ENCODE measurements at places on chromosomes 1 and 21.
A peak's percentile ranks its signal among the peaks of the same experiment; 100 is the strongest.

- no peak overlapping the region for H3K4me3 ChIP-seq
- no peaks in the 10 kb centered on the region for H3K27me3 ChIP-seq
- no peaks in the 10 kb centered on the region for H3K4me1 ChIP-seq
- no peak overlapping the region for H3K27ac ChIP-seq
Observed at GRCh38 chr1:213399695-213400094, 348.7 kb downstream of the RPS6KC1 start.

DNA sequence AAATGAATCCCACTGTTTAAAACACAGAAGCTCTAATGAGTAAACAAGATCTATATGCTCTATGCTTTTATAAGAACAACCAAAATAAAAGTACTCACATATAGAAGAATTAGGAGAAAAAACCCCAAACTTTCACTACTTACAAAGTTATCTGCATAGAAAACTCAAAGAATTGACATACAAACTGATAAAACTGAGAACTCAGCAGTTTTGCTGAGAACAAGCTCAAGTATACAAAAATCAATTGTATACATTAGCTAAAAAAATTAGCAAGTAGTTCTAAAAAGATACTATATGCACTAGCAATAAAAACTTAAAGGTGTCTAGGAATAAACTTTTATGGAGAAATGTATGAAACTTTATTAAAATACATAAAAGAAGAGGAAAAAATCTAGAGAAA is 186.2 kb upstream of the KAZN start:
- no peak overlapping the region for H3K27ac ChIP-seq
- no peaks in the 10 kb centered on the region for H3K36me3 ChIP-seq
- no peaks in the 10 kb centered on the region for H3K27me3 ChIP-seq
- no peak overlapping the region for H3K4me3 ChIP-seq

DNA sequence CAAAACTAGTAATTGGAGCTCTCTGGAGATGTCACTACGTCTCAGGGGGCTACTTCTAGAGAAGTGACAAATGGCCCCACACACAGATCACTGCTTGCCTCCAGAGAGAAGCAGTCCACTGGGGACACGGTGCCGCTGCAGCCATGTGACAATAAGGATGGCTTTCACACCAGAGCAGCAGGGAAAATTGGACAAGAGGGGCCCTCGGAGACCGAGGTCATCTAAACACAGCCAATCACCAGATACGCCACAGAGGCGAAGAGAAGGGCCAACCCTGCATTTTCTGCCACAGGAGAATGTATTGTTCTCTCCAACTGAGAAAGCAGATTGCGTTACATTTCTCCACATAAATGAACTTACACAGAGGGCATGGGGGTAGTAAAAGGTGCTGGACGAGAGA is 51.2 kb upstream of the TIAM1 start:
- peak overlapping the region; percentile 94 for H3K27ac ChIP-seq
- no peaks in the 10 kb centered on the region for H3K36me3 ChIP-seq
- H3K4me3 ChIP-seq: no peak overlapping the region

- no peaks in the 10 kb centered on the region for H3K4me1 ChIP-seq
- H3K36me3 ChIP-seq: no peaks in the 10 kb centered on the region
- no peak for DNase-seq
Observed at GRCh38 chr1:230821346-230821745, 47.0 kb downstream of the C1orf198 start.

DNA sequence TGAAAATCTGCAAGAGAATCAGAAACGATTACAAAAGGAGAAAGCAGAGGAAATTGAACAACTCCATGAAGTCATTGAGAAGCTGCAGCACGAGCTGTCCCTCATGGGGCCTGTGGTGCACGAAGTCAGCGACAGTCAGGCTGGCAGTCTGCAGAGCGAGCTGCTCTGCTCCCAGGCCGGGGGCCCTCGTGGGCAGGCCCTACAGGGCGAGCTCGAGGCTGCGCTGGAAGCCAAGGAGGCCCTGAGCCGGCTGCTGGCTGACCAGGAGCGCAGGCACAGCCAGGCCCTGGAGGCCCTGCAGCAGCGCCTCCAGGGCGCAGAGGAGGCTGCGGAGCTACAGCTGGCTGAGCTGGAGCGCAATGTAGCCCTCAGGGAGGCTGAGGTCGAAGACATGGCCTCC is 47.5 kb upstream of the DIP2A start:
- H3K36me3 ChIP-seq: peaks cover 81% of the 10 kb centered on the region
- H3K27ac ChIP-seq: no peak overlapping the region
- H3K27me3 ChIP-seq: no peaks in the 10 kb centered on the region
- no peaks in the 10 kb centered on the region for H3K4me1 ChIP-seq

DNA sequence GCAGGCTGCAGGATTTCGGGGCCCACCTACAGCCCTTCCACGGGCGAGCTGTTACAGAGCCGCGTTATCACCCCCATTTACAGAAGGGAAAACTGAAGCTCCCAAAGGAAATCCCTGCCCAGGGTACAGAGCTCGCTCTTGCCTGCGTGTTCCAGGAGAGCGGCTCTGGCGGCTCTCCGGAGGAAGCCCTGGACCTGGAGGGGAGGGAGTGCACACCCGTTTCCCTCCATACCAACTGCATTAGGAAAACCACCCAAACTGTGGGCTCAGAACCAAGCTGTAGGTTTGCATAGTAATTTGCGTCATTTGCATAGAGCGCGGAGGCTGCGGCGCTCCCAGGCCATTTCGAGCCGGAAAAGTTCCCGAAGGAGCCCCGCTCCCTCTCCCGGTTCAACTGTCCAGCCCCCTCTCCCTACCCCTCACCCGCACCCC is 24.7 kb upstream of the ADGRB2 start:
- no peaks in the 10 kb centered on the region for H3K27me3 ChIP-seq
- H3K27ac ChIP-seq: peak overlapping the region; percentile 60
- no peak for DNase-seq
- H3K4me1 ChIP-seq: peaks cover 19% of the 10 kb centered on the region
- H3K4me3 ChIP-seq: peak overlapping the region; percentile 36

GRCh38 chr1:59453297-59453968 is 156.5 kb downstream of the FGGY start:
- H3K4me1 ChIP-seq: no peaks in the 10 kb centered on the region
- H3K4me3 ChIP-seq: no peak overlapping the region
- no peaks in the 10 kb centered on the region for H3K27me3 ChIP-seq
- DNase-seq: no peak
- H3K36me3 ChIP-seq: no peaks in the 10 kb centered on the region

DNA sequence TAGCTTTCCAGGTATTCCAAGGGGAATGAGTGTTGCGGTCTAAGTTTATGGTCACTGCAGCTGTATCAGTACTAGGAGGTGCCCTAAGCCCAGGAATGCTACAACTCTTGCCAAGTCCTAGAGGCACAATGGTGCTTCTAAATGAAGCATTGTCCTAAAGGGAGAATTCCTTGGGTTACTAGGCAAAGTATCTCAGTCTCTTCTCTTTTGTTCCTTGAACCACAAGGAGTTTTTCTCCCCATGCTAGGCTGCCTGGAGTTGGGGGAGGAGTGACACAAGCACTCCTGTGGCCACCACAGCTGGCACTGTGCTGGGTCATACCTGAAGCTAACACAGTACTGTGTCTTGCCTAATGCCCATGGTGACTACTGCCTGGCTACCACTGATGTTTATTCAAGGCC is 50.7 kb downstream of the KMO start:
- no peak overlapping the region for H3K27ac ChIP-seq
- H3K4me3 ChIP-seq: no peak overlapping the region
- no peaks in the 10 kb centered on the region for H3K4me1 ChIP-seq
- H3K27me3 ChIP-seq: no peaks in the 10 kb centered on the region
- no peaks in the 10 kb centered on the region for H3K36me3 ChIP-seq

- H3K4me1 ChIP-seq: no peaks in the 10 kb centered on the region
- no peak for DNase-seq
- H3K27me3 ChIP-seq: peaks cover 9% of the 10 kb centered on the region
Observed at GRCh38 chr1:247552231-247552630, 3.3 kb downstream of the GCSAML start.

DNA sequence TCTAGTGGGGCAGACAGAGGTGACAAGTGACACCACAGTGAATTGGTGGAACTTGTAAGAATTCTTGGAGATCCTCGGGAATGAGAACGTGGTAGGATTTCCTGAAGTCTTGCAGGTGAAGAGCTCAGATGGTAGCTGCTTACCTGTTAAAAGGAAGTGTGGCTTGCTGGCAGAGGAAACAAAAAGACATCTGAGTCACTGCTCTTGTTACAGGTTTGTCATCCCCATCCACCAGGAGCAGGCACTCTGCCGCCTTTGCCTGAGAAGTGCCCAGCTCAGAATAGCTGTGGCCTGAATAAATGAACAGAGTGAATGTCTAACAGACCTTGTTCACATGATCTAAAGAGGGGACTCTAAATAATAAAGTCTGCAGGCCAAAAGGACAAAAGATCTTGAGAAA is 12.3 kb upstream of the ZSCAN20 start:
- H3K4me1 ChIP-seq: no peaks in the 10 kb centered on the region
- no peak for DNase-seq
- H3K36me3 ChIP-seq: no peaks in the 10 kb centered on the region
- H3K27ac ChIP-seq: no peak overlapping the region
- no peak overlapping the region for H3K4me3 ChIP-seq

DNA sequence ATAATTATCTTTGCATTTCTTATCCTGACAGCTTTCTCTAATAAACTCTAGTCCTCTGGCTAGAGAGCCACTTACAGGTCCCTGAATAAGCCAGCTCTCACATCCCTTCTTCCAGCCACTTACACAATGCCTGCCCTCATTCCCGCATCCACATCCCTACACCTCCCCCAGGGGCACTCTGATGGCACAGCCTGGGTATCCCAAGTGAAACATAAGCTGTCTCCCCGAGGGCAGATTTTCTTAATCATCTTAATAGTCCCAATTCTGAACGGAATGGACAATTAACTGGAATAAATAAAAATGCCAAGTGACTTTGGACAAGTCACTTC is 4.9 kb downstream of the RHOC start:
- peaks cover 49% of the 10 kb centered on the region for H3K36me3 ChIP-seq
- DNase-seq: no peak
- no peaks in the 10 kb centered on the region for H3K27me3 ChIP-seq
- H3K27ac ChIP-seq: no peak overlapping the region

GRCh38 chr1:66352792-66353191 is 181.2 kb upstream of the SGIP1 start:
- peaks cover 15% of the 10 kb centered on the region for H3K4me1 ChIP-seq
- peaks cover 17% of the 10 kb centered on the region for H3K27me3 ChIP-seq
- no peak for DNase-seq
- no peaks in the 10 kb centered on the region for H3K36me3 ChIP-seq

- H3K27me3 ChIP-seq: no peaks in the 10 kb centered on the region
- no peak overlapping the region for H3K27ac ChIP-seq
Observed at GRCh38 chr1:114902343-114902742, 47.7 kb downstream of the SYCP1 start.

- peak overlapping the region; percentile 93 for H3K27ac ChIP-seq
- no peaks in the 10 kb centered on the region for H3K36me3 ChIP-seq
Observed at GRCh38 chr1:199202331-199202730, 563.5 kb downstream of the PTPRC start.

GRCh38 chr1:152020849-152021248 is 16.0 kb downstream of the S100A11 start:
- no peak overlapping the region for H3K4me3 ChIP-seq
- no peaks in the 10 kb centered on the region for H3K27me3 ChIP-seq
- no peaks in the 10 kb centered on the region for H3K4me1 ChIP-seq

DNA sequence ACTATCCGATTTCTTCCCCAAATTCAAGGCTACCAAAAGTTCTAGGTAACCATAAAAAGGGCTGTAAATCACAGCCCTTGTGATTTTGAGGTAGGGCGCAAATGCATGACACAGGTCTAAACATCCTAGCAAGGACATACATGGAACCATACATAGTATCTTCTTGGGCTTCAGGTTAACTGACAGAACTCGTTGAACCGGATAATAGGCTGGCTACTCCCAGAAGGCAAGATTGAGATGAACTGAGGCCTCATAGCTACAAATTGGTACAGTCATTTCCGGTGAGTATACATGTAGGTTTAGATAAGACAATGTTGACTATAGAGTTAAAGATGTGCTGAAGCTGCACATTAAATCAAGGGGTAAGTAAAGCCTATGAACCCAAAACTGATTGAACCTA is 27.3 kb upstream of the TP53BP2 start:
- no peaks in the 10 kb centered on the region for H3K4me1 ChIP-seq
- peaks cover 9% of the 10 kb centered on the region for H3K27me3 ChIP-seq
- H3K27ac ChIP-seq: no peak overlapping the region

GRCh38 chr1:85587841-85588240 is 7.3 kb downstream of the CCN1 start:
- H3K27ac ChIP-seq: no peak overlapping the region
- H3K4me3 ChIP-seq: no peak overlapping the region
- no peaks in the 10 kb centered on the region for H3K4me1 ChIP-seq
- H3K36me3 ChIP-seq: no peaks in the 10 kb centered on the region

- no peaks in the 10 kb centered on the region for H3K27me3 ChIP-seq
- no peak overlapping the region for H3K27ac ChIP-seq
- H3K4me1 ChIP-seq: peaks cover 4% of the 10 kb centered on the region
- no peak overlapping the region for H3K4me3 ChIP-seq
- peaks cover 88% of the 10 kb centered on the region for H3K36me3 ChIP-seq
- DNase-seq: no peak
Observed at GRCh38 chr21:17602874-17603273, 9.8 kb downstream of the BTG3 start.

GRCh38 chr1:65148548-65149350 is 746 bp downstream of the AK4 start:
- peaks cover 4% of the 10 kb centered on the region for H3K27me3 ChIP-seq
- no peak overlapping the region for H3K27ac ChIP-seq
- DNase-seq: no peak
- H3K4me3 ChIP-seq: no peak overlapping the region

- H3K4me3 ChIP-seq: no peak overlapping the region
- no peak for DNase-seq
- H3K4me1 ChIP-seq: no peaks in the 10 kb centered on the region
- no peaks in the 10 kb centered on the region for H3K27me3 ChIP-seq
- H3K27ac ChIP-seq: no peak overlapping the region
- H3K36me3 ChIP-seq: no peaks in the 10 kb centered on the region
Observed at GRCh38 chr1:201515895-201516294, 9.0 kb upstream of the CSRP1 start.

- H3K4me1 ChIP-seq: no peaks in the 10 kb centered on the region
- no peaks in the 10 kb centered on the region for H3K27me3 ChIP-seq
- no peak for DNase-seq
- H3K36me3 ChIP-seq: no peaks in the 10 kb centered on the region
- no peak overlapping the region for H3K4me3 ChIP-seq
Observed at GRCh38 chr1:192700834-192701271, 64.9 kb downstream of the RGS13 start.

- H3K36me3 ChIP-seq: peaks cover 52% of the 10 kb centered on the region
- peak overlapping the region; percentile 78 for H3K27ac ChIP-seq
- H3K4me1 ChIP-seq: peaks cover 99% of the 10 kb centered on the region
- DNase-seq: peak; percentile 52
Observed at GRCh38 chr1:230120921-230121381, 53.9 kb downstream of the GALNT2 start.

GRCh38 chr1:93346421-93346993 is 800 bp downstream of the DR1 start:
- H3K36me3 ChIP-seq: peaks cover 14% of the 10 kb centered on the region
- peak overlapping the region; percentile 66 for H3K4me3 ChIP-seq
- no peaks in the 10 kb centered on the region for H3K27me3 ChIP-seq
- peaks cover 50% of the 10 kb centered on the region for H3K4me1 ChIP-seq
- H3K27ac ChIP-seq: peak overlapping the region; percentile 97

- no peaks in the 10 kb centered on the region for H3K27me3 ChIP-seq
- H3K4me3 ChIP-seq: no peak overlapping the region
- DNase-seq: no peak
- no peak overlapping the region for H3K27ac ChIP-seq
Observed at GRCh38 chr1:3351449-3352298, 102.8 kb upstream of the ARHGEF16 start.

- no peaks in the 10 kb centered on the region for H3K4me1 ChIP-seq
- H3K36me3 ChIP-seq: no peaks in the 10 kb centered on the region
- no peak overlapping the region for H3K4me3 ChIP-seq
- DNase-seq: no peak
Observed at GRCh38 chr21:18117176-18117575, 127.5 kb upstream of the CHODL start.

GRCh38 chr1:28208818-28209441 is 23.9 kb downstream of the DNAJC8 start:
- H3K36me3 ChIP-seq: peaks cover 83% of the 10 kb centered on the region
- no peaks in the 10 kb centered on the region for H3K27me3 ChIP-seq
- H3K27ac ChIP-seq: no peak overlapping the region
- H3K4me3 ChIP-seq: no peak overlapping the region
- no peaks in the 10 kb centered on the region for H3K4me1 ChIP-seq

Data from DND-41 (cell line).